Amygdala (tissue), 56 donors: ENCODE measurements at places on chromosomes 16 and 17.

DNA sequence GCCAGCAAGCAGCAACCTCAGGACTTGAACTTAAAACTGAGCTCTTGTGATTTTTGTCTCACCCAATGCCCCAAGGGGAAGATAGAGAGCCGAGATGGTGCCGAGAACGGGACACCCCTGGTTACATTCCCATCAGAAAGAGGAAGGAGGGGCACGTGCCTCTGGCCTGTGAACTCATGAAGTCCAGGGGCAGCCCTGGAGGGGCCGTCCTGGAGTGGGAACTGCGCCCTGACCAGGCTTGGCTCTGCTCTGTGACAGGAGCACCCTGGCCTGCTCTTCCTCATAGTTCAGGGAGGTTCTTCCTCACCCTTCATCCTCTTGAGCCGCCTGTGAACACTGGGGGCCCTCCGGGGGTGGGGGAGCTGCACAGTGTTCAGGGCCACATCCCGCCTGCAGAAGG, 130.3 kb upstream of the FOXF1 start:
- DNase-seq, result no peak

DNA sequence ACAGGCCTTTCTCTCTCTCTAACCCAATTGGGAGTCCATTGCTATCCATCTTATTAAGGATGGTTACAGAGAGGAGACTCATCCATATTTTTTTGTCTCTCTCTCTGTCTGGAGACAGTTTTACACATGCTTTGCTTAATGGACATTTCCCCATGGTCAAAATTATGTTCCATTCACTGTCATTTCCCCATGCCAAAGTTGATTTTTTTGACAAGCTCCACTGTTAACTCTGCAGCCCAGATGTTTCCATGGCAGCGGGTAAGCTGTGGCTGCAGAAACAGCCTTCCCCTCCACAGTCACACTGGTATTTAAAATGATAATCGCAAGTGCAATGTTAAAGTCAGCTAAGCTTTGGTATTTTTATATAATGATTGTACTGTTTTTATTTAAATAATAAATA, 63.9 kb upstream of the HLF start:
- DNase-seq, result no peak

DNA sequence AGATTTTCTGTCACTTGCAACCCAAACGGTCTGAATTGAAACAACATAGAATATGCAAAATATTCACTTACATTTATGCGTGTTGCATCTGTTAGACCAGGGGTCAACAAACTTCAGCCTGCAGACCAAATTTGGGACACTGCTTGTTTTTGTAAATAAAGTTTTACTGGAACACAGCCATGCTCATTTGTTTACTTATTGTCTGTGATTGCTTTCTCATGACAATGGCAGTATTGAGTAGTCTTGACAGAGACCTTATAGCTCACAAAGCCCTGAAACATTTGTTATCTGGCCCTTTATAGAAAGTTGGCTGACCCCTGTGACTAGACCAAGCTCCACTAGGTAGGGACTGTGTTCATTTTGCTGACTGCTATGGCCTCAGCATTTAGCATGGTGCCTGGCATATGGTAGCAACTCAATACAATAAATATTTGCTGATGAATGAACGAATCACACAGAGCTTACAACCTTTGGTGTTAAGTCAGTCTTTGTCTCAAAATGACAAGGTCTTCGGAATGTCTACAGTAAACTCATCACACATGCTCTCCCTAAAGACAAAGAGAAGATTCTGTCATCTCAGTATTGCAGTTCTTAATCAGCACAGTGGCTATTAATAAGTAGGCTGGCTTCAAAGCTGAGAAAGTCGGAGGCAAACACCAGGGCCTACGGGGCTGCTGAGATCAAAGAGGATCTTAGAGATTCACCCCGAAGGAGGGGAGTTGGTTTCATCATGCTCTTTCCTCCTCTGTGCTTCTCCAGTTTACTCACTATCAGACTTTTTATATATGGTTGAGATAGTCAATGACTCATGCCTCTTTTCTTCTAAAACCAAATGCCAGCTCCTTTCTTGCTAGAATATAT, 95.2 kb upstream of the AXIN2 start:
- no peak for DNase-seq

- DNase-seq, result no peak
Observed at GRCh38 chr17:82449131-82449882, 1.2 kb downstream of the CYBC1 start.

DNA sequence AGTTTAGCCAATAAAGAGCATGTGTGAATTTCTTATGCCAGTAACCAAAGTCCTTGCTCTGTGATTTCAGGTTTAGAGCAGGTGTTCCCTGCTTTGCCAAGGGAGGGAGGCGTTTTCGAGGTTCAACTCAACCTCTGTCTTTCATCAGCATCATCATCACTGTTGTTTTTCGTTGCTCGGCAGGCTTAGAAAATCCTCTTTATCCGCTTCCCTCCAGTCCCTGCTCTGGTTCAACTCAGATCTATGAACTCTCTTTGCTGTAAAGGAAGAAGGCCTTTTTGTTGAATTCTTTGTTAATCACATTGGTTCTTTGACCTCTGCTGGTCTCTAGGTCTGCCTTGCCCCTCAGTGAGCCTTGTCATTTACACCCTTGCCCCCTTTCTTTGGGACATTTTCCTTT, 243.9 kb upstream of the RBFOX1 start:
- DNase-seq, result no peak

DNA sequence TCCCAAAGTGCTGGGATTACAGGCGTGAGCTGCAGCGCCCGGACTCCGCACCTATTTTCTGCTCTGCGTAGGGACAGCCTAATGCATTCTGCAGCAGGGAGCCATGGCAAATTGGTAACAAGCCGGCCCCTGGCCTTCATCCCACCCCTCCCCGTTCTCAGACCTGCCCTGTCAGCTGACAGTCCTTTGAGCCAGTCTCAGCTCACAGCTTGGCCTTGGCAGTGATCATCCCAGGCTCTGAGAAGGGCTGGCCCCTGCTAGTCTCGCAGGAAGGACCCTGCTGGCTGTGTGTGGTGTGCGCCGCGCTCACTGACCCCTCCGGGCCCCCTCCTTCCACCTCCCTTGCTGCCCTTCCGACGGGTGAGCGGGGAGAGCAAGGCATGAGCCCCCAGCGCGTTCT, 10.3 kb upstream of the NPTX1 start:
- DNase-seq, result no peak

DNA sequence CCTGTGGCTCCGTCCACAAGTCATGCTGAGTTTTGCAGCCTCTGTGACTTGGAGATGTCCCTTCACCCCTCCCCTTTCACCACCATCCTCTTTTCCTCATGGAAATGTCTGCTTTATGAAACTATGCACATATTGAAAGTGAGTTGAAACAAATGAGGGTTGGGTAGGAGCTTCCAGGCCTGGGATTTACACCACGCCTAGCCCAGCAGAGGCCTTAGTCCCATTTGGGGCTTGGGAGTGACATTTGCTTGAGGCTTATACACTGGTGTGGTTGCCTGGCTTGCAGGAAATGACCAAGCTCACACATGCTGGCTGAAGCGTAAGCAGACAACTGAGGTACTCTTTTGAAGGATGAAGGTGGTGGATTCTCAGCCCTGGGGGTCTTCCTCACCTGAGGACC, 10.5 kb upstream of the SPNS1 start:
- no peak for DNase-seq

- no peak for DNase-seq
Observed at GRCh38 chr17:1073241-1073962, 76.5 kb downstream of the TIMM22 start.

DNA sequence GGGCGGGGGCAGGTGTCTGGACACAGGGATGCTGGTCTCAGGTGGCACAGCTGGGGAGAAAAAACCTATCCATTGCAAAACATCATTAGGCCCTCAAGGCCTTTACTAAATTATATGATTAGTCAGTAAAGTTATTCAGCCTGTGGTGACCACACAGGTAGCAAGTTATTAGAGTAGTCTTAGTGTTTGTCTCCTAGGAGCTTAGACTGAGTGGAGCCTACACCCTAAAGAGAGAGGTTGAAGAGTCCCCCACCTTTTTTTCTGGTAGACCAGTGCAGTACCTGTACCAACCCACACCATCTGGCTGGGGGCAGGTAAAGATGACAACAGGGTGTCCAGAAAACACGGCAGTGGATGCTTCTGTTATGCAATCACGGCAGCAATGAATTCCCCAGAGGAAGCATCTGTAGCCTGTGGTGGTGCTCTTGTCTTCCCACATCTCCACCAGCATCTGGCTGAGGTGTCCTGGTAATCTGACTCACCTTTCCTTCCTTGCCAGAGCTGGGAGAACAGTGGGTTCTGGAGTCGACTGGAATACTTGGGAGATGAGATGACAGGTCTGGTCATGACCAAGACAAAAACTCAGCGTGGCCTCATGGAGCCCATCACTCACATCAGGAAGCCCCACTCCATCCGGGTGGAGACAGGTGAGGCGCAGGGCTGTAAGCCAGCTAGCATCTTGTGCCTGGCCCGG, 11.0 kb downstream of the MYCBPAP start:
- DNase-seq, result no peak

GRCh38 chr16:8788578-8789172, 8.8 kb downstream of the TMEM186 start:
- DNase-seq, result no peak

- DNase-seq, result no peak
Observed at GRCh38 chr16:3175157-3176093, 12.6 kb upstream of the OR1F1 start.
